D721Med (cell line): ENCODE measurements at places on chromosomes 13 and 19.

GRCh38 chr13:109819874-109820273, 33.5 kb upstream of the IRS2 start:
- no peak for DNase-seq

DNA sequence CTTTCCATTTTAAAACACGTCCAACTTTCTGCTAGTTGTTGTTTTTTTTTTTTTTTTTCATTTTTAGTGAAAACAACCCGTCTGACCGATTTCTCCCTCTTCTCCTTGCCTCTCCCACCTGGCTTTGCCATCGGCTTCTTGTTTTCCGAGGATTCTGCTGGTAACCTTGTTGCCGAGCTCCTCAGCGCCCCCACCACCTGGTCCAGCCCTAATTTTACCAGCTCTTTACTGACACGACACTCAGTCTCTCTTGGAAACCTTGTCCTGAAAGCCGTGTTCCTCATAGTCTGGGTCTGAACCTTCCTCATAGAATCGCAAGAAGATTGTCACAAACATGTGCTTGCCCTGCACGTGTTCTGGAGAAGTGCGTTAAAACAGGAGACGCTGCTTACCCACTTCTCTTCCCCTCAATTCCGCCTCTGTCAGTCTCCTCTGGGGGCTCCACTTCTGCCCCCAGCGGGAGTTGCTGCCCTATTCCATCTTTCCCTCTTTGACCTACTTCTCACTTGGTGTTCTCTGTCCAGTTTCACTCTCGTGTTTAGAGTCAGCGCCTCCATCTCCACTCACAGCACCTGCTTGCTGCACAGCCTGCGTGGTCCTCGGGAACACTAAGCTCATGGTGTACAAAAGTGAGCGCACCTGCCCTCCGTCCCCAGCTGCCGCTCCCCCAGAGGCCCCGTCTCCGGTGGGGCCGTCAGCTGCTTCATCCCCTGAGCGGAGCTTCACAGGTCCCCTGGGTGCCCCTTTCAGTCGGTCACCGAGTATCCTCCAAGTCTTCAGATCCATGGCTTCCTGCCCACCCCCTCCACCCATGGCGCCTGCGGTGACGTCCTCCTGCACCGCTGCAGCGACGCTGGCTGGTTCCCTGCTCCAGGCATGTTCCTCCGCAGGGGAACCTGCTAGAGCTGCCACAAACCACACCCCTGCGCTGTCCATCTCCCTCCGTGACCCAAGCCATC, 65.1 kb downstream of the TM9SF2 start:
- no peak for DNase-seq

DNA sequence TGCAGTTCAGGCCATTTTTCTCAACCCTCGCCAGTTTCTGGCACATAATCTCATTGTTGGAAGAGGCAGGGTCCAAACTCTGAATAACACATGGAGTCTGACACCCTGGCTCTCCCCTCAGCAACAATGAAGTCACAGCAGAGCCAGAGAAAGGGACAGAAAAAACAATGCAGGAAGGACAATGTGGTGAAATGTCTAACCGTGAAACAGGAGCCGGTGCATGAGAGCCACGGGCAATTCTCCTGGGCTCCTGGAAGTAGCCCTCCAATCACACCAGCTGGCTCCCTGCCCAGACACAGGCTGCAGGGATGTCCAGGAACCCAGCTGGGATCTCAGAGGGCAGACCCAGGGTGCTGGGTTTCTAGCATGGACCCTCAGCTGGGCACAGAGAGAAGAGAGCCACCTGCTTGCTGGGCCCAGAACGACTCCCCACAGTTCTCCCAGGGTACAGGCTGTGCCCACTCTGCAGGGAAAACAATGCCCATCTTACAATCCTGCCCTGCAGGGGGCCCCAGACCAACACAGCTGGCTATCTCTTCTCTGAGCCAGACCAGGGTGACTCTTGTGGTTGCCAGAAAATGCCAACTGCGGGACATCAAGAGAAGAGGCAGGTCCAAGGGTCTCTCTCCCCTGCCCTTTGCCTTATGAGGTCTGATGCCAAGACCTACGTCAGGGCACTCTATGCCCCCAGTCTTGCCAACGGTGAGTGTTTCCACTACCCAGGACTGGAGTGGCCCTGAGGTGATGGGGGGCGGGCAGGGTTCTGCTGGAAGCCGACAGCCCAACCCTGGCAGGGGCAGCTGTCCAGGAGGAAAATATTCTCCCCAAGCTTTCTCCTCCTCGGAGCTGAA, 64.5 kb downstream of the CEBPG start:
- DNase-seq: no peak

DNA sequence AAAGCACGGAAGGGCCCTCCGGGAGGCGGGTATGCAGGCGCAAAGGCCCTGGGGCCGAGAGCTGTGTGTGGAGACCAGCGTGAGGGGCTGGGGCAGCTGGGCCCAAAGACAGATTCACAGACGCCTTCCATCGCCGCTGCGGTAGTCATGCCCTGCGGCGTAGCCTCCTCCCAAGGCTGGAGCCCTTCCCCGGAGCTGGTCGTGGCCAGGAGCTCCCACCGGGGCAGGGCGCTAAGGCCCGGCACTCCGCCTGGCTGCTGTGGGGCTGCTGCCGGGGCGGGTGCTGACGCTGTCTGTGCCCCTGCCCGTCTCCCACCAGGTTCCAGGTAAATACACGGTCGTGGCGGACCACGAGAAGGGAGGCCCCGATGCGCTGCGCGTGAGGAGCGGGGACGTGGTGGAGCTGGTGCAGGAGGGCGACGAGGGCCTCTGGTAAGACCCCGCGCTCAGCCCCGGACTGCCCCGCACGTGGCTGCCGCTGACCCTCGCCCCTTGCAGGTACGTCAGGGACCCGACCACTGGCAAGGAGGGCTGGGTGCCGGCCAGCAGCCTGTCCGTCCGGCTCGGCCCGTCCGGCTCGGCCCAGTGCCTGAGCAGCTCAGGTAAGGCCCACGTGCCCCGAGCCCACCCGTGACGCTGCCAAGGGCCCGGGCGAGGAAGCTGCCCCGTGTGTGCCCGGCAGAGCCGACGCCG, 9.4 kb upstream of the F7 start:
- no peak for DNase-seq

DNA sequence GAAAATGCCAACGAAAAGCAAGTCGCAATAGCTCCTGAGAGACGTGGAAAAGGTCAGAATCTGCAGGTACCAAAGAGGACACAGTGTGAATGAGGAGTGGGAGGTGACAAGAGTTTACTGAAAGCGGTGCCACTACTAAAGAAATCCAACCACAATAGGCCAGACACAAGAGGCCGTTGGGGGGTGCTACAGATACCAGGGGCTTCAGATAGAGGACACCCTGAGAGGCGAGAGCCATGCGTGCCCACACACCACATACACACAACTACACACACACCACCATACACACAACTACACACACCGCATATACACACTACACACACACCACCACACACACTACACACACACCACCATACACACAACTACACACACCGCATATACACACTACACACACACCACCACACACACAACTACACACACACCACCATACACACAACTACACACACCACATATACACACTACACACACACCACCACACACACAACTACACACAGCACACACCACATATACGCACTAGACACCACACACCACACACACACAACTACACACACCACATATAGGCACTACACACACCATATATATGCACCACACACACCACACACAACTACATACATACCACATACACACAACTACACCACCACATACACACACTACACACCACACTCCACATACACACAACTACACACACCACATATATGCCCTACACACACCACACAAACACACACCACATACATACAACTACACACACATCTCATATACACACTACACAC, 28.5 kb downstream of the CRYL1 start:
- DNase-seq: no peak

DNA sequence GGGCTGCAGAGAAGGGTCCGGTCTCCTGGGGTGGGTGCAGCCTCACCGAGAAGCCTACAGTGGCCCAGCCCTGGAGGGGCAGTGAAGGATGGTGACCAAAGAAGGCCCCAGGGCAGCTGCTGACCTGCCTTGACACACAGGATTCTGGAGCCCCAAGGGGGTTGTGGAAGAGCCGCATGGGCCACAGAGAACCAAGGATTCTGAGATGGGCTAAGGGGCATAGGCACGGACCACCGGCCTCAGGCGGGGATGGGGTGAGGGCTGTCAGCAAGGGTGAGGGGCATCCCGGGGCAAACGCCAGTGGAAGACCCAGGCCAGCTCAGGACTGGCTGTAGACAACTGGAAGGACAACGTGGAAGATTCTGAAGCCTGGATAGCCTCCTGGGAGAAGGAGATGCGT, 151.6 kb downstream of the TEX29 start:
- no peak for DNase-seq

DNA sequence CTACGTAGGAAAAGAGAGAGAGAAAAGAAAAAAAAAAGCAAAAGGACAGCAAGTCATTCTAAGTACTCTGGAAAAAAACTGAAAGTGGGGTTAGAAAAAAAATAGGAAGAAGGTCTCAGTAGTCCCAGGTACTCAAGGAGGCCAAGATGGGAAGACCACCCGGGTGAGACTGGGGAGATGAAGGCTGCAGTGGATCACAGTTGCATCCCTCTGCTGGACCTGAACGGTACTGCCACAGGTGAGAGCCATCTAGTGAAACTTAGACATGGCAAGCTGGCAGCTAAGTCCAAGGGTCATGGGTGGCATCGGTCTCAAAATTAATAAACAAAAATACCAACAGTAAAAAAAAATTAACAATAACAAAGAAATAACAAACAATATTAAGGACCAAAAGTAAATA, 41.0 kb upstream of the ZNF91 start:
- DNase-seq: no peak

DNA sequence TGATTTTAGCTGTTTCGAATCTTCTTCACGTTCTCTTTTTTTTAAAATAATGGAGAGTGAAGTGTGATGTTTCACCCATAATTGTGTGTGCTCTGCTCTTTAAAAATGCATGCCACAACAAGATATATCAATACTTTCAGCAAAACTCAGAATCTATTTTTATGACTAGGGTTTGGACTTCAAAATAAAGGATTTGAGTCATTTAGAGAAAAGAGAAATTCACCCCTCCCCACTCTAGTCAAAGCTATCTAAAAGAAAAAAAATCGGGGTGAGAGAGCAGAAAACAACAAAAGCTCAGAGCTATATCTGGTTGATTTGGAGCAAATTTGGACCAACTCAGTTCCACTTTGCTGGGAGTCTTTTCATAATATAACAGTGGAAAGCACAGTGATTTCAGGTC, 244.5 kb downstream of the DNAJC15 start:
- DNase-seq: no peak

DNA sequence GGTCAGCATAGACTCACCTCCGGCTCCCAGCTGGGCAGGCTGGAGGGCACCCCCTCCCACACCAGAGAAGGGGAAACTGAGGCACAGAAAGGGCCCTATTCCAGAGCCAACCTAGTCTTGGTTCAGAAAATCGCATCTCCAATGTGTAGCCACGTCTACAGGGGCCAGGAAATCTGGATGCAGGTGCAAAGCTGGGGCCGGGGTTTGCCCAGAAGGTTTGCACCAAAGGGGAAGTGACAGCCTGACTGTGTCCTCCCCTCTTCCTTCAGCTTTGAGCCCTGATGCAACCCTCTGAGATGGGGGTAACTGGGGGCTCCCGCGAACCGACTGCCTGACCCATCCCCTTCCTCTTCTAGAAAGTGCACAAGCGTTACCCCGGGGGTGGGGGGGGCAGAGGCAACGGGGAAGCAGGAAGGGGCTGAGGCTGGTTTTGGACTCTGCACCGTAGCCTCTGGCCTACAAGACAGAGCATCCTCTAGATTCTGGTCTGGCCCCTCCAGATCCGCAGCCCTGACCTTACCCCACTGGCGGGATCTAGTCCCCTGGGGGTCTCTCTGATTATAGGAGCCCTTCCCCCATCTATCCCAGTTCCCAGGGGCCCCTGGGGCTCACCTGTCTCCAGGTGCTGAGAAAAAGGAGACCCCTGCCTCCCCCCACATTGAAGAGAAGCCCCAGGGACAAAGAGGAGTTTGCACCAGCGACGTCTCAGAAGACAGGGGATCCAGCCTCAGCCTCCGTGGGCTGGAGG, 1.1 kb upstream of the ONECUT3 start:
- DNase-seq: no peak

GRCh38 chr19:48627865-48628314, 8.6 kb downstream of the SPHK2 start:
- no peak for DNase-seq

DNA sequence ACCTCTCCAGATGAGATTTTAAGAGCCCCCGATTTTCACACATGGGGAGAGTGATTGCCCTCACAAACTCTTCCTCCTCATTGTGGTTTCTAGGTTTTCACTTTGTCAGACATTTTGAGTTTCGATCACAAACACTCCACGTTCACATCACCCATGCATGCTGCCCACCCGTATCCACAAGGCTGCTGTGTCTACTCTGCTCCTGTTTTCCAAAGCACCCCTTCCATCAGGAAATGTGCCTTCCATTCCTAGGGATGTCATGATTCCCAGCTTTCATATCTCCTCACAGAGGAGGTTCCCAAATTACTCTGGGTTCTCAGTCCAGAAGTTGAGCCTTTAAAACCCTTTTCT, 45.8 kb upstream of the CEACAM21 start:
- no peak for DNase-seq

GRCh38 chr19:43883864-43884263, 51.2 kb downstream of the ZNF45 start:
- DNase-seq: no peak

DNA sequence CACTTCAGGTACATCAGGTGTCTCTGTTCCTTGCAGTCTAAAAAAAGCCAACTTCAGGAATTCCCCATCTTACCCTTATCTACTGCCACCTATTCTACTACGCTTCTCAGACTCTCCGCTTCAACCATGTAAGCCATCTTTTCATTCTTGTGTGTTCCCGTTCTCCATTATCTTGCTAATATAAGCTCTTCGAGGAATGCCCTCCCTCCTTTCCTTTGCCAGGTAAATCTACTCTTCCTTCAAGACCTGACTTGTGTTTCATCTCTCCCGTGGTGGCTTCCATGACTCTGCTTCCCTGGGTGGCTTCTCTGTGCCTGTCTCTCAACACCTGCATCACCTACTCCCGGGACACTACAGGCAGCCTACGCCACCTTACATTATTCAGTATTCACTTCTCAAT, 42.3 kb upstream of the MEDAG start:
- DNase-seq: no peak

DNA sequence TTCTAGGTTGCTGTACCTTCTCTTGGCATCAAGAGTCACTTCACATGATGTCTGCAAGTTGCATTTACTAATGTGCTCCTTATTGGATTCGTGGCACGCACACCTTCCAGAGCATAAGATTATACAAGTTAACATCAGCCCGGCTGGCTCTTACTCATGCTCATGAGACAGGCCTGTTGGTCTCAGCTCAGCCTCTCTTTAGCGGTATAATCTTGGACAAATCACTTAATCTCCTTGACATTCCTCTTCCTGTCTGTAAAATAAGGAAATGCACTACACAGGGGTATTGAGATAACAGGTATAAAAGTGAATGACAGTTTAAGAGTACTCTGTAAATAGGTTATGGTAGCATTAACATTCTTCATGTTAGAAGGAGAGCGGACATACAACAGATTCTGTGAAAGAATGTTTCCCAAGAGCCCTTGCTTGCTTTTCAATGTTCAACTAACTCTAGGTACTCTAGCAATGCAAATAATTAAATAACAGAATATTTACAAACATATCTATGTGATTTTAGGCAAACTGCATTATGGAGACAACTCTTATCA, 181.1 kb downstream of the FGF14 start:
- no peak for DNase-seq
